B cell (primary cell): ENCODE measurements at places on chromosomes 1 and 21. TPM values are rescaled to one million over a fixed set of nuclear protein-coding genes. Genes with fewer than 3 reads are reported as not detected.

DNA sequence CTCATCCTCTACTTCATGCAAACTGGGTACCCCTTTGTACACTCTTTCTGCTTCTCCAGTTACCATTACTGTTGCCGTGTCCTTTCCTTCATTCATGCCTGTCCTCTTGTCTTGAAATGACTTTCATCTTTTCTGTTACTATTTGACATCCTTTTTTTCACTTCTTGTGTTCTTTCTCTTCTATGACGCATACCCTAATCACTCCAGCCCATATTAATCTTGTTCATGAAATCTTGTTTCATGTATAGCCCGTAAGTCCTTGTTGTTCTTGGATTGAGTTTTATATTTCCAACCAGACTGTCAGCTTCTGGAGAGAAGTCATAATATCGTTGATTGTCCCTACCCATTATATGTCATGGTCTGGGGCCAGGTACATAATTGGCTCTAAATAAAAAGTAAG, 126.1 kb downstream of the NOS1AP start:
- no peaks in the 10 kb centered on the region for H3K4me1 ChIP-seq
- no peaks in the 10 kb centered on the region for H3K27me3 ChIP-seq
- H3K27ac ChIP-seq: no peak overlapping the region
- no peak overlapping the region for H3K4me3 ChIP-seq

DNA sequence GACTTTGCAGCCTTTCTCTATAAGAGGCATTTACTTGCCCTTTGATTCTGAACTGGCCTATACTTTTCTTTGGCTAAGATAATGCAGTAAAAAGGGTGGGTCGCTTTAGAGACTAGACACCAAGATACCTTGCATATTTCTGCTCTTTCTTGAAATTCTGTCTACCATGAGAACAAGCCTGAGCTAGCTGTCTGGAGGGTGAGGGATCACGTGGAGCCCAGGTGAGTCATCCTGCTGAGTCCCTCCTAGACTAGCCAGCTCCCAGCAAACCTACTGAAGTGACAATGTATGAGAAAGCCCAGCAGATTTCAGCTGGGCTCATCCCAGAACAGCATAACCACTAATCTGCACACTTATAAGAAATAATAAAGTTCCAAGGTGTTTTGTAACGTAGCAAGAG, 408.0 kb upstream of the KAZN start:
- no peak for DNase-seq
- no peaks in the 10 kb centered on the region for H3K4me1 ChIP-seq
- H3K36me3 ChIP-seq: no peaks in the 10 kb centered on the region

DNA sequence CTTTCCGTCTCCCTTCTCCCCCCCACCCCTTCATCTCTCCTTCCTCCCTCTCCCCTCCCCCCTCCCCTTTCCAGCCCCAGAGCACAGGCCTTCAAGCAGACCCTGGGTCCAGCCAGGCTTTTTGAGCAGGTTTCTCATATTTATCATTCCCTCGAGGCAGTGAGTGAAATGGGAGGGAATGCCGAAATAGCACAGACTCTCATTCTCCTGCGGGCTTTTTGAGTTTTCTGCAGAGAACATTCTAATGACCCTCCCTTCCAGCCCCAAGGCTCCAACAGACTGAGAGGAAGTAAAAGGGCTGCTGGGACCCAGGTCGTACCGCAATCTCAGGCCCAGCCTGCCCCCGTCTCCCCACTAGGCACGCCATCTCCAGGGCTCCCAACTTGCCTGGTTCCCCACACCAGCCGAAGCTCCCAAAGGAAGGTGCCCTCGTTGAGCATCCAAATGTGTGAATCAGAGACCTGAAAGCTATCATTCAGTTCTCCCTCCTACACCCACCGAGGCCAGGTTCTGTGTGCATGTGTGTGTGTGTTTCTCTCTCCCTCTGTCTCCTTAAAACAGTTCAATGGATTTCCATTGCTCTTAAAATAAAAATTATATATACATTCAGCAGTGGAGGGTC, 22.3 kb downstream of the ACTA1 start:
- no peak overlapping the region for H3K4me3 ChIP-seq
- no peaks in the 10 kb centered on the region for H3K36me3 ChIP-seq
- no peak overlapping the region for H3K27ac ChIP-seq

DNA sequence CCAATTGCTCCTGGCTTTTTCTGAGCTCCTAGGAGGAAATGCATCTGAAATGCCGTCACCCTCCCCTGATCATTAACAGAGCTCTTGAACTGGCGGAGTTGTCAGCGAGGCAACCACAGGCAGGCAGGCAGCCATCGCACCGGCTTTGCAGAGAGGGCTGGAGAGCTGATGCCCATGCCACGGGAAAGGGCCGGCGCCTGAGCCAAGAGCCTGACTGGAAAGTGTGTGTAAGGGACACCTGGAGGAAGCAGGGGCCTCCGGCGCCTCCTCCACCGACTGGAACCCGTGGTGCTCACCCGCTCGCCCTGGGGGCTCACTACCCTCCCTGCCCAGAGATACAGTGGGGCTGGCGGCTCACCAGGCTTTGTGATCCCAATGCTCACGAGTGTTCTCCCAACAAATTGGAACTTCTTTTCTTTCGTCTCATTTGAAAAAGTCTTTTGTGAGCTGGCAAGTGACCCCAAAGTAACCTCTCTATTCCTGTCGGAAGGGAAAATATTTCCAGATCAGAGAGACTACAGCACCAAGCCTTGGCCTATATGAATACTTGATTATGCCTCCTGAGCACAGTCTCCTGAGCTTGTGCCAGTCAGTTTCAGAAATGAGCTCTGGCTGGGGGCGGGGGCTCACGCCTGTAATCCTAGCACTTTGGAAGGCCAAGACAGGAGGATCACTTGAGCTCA, 97.7 kb upstream of the SLC25A33 start:
- peaks cover 2% of the 10 kb centered on the region for H3K27me3 ChIP-seq
- no peaks in the 10 kb centered on the region for H3K4me1 ChIP-seq
- H3K4me3 ChIP-seq: no peak overlapping the region
- DNase-seq: no peak

DNA sequence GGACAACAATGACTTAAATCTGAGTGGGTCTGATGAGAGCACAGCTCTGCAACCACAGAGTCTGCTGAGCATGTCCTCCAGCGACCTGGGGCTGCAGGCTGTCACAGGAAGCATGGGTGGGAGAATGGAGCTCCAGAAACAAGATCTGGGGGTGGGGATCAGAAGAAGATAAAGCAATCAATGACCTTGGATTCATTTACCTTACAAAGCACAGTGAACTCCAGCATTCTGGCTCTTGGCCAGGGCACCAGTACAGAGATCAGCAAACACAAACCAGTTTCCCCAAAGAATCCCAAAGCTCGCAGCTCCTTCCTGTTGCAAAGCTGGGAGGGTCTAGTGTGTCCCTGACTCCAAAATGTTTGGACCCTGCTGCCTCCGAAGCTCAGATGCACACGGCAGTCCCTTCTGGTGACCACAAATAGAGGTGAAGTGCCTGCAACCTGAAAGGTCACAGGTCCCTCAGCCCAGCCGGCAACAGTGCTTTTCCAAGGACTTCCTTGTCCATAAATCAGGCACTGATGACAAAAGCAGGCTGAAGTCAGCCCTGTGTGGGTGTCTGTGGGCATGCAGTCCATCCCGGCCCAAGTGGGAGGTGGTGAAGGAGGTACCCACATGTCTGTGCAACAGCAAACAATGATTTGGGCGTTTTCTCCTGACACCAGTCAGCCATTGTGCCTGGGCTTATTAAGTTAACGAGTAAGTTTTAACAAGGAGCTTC, 76.1 kb downstream of the SH3BGR start:
- no peaks in the 10 kb centered on the region for H3K36me3 ChIP-seq
- no peak overlapping the region for H3K4me3 ChIP-seq
- H3K27me3 ChIP-seq: no peaks in the 10 kb centered on the region

GRCh38 chr1:48470950-48471690, 884 bp downstream of the SPATA6 start:
- no peaks in the 10 kb centered on the region for H3K36me3 ChIP-seq
- H3K4me1 ChIP-seq: peaks cover 24% of the 10 kb centered on the region
- H3K27ac ChIP-seq: peak overlapping the region; percentile 44

- peaks cover 11% of the 10 kb centered on the region for H3K36me3 ChIP-seq
- H3K27me3 ChIP-seq: no peaks in the 10 kb centered on the region
- H3K27ac ChIP-seq: peak overlapping the region; percentile 84
These were observed 35.2 kb downstream of the SPEN start for GRCh38 chr1:15882665-15883064.

DNA sequence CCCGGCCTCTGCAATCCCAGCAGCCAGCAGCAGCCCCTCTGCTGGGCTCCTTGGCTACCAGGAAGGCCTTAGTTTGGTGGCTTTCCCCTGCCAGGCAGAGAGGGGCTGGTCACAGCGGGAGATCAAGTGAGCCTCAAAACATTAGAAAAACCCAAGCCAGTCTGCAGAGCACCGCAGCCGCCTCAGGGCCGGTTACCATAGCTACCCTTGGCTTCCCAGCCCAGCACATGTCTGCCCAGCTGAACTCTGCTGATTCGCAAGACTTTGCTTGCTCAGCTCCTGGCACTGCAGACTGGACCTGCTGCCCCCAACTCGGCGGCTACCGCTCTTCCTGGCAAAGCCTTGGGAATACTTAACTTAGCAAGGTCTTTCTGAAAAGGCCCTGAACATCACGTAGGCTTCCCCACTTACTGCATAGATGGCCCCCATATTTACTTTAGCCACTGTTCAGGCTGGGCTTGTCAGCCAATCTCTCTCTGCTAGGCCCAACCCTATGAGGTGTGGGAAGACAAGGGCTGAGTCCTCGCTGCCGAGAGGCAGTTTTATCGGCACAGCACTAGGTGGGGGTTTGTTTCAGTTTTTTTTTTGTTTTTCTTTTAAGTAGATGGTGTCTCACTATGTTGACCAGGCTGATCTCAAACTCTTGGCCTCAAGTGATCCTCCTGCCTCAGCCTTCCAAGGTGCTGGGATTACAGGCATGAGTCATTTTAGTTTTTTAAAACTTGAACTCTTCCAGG, 28.6 kb upstream of the PLEKHG5 start:
- no peak overlapping the region for H3K4me3 ChIP-seq
- DNase-seq: no peak
- H3K4me1 ChIP-seq: no peaks in the 10 kb centered on the region
- H3K36me3 ChIP-seq: no peaks in the 10 kb centered on the region
- no peak overlapping the region for H3K27ac ChIP-seq

DNA sequence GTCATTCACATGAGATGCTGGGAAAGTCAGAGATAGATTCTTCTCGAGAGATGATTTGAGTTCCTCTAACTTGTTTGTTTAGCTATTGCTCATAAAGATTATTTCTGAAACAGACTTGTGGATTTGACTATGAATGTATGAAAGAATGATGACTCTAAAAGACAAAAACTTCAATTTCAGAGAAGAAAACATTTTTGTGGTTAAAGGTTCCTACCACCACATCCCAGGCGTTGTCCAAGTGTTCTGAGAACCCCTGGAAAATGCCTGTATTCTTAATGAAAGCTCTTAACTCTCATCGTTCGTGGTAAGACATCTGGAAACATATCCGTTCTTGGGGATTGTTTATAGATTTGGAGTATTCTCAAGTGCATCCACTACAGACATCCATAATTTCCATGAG, 228.7 kb downstream of the BARHL2 start:
- H3K27ac ChIP-seq: no peak overlapping the region
- H3K4me3 ChIP-seq: no peak overlapping the region
- DNase-seq: no peak
- H3K27me3 ChIP-seq: no peaks in the 10 kb centered on the region

- no peaks in the 10 kb centered on the region for H3K27me3 ChIP-seq
- H3K36me3 ChIP-seq: peaks cover 66% of the 10 kb centered on the region
- H3K4me1 ChIP-seq: no peaks in the 10 kb centered on the region
- DNase-seq: no peak
These were observed 22.5 kb upstream of the IKBKE start for GRCh38 chr1:206447792-206448191.

GRCh38 chr1:95584315-95584714, 350.3 kb downstream of the RWDD3 start:
- DNase-seq: no peak
- H3K4me1 ChIP-seq: no peaks in the 10 kb centered on the region

DNA sequence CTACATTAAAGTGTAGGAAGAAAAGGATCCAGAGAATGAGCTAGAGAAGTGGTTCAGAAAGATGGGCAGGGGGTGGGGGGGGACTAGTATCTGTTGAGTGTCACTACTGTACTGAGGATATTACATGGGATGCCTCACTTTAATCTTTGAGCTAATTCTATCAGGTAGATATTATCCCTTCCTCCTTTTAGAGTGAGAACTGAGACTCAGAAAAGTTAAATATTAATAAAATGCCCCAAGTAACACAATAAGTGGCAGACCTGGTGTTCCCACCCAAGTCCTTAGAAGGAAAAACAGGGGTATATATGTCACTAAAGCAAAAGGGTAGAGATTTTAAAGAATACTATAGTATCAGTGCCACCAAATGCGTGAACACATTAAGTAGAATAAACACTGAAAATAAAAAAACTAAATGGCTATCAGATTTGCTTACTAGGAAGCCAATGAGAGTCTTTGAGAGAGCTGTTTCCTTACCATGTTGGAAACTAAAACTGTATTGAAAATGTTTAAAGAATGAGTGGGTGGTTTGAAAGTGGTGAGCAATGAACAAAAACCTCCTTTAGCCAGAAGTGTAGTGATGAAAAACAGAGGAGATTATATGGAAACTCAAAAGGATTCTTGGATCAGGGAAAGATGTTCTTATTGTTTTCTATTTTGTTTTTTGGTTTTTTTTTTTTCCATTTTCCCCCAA, 230.8 kb downstream of the BARHL2 start:
- H3K27ac ChIP-seq: no peak overlapping the region
- DNase-seq: no peak
- no peak overlapping the region for H3K4me3 ChIP-seq
- H3K4me1 ChIP-seq: no peaks in the 10 kb centered on the region
- H3K27me3 ChIP-seq: no peaks in the 10 kb centered on the region

GRCh38 chr1:48701445-48701844, 75.2 kb downstream of the BEND5 start:
- no peak for DNase-seq
- peaks cover 6% of the 10 kb centered on the region for H3K27me3 ChIP-seq
- no peaks in the 10 kb centered on the region for H3K36me3 ChIP-seq
- H3K4me1 ChIP-seq: no peaks in the 10 kb centered on the region
- no peak overlapping the region for H3K4me3 ChIP-seq
- H3K27ac ChIP-seq: no peak overlapping the region

DNA sequence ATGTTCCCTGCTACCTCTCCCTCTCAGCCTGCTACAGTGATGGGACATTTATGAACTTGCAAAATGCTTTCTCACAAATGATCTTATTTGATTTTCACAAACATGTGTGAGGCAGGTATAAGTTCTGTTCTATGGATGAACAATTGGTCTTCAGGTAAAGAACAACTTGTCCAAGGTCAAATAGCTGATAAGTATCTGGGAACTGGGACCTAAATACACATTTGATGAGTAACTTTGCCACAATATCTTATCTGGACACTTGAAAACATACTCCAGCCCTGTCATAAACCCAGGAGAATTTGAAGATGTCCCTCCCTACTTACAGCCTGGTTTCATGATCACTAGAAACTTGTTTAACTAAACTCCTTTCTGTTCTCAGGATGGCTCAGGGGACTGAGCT, 23.0 kb downstream of the LRRN2 start:
- H3K4me3 ChIP-seq: no peak overlapping the region
- H3K4me1 ChIP-seq: no peaks in the 10 kb centered on the region
- DNase-seq: no peak
- H3K36me3 ChIP-seq: no peaks in the 10 kb centered on the region
- no peaks in the 10 kb centered on the region for H3K27me3 ChIP-seq
- H3K27ac ChIP-seq: no peak overlapping the region

GRCh38 chr1:1162597-1163537, 10.8 kb upstream of the TTLL10 start:
- peaks cover 8% of the 10 kb centered on the region for H3K4me1 ChIP-seq
- H3K36me3 ChIP-seq: no peaks in the 10 kb centered on the region
- DNase-seq: no peak
- H3K27me3 ChIP-seq: no peaks in the 10 kb centered on the region

MTARC1 gene
- total RNA-seq: 2.9 and 3.8 TPM in 2 replicates

ANGPTL1 gene
- not detected in 2 replicates for total RNA-seq

SLC9C2 gene
- not detected in 2 replicates for total RNA-seq

TNNI3K gene
- total RNA-seq: 0.52 TPM in 1 of 2 replicates, not detected in the other

CD1D gene
- 5.3 and 5.9 TPM in 2 replicates for total RNA-seq

BTBD19 gene
- 2.2 and 2.3 TPM in 2 replicates for total RNA-seq
